ENCODE measurements at places on chromosomes 16 and 17.

- DNase-seq: peak; percentile 10
Observed at GRCh38 chr16:8963010-8963820, 491 bp downstream of the USP7 start.

DNA sequence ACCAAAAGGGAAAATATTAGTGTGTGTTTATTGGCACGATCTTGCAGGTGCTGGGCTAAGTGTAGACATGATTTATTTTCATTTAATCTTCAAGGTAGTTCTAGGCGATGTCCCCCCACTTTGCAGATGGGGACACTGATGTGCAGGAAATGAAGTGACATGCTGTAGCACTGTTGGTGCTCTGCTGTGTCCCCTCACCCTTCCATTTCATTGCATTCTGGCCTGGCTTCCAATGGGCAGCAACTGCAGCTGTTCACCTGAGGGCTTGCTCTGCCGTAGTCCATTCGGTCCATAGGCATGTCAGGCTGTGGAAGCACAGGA, 123.9 kb downstream of the PRKCB start:
- no peak for DNase-seq

- no peak for DNase-seq
Observed at GRCh38 chr16:67229906-67230808, 3.2 kb downstream of the TMEM208 start.

- DNase-seq: no peak
Observed at GRCh38 chr16:87448866-87449265, 44.0 kb downstream of the ZCCHC14 start.

- no peak for DNase-seq
Observed at GRCh38 chr17:73228748-73229236, 32.9 kb downstream of the CPSF4L start.

DNA sequence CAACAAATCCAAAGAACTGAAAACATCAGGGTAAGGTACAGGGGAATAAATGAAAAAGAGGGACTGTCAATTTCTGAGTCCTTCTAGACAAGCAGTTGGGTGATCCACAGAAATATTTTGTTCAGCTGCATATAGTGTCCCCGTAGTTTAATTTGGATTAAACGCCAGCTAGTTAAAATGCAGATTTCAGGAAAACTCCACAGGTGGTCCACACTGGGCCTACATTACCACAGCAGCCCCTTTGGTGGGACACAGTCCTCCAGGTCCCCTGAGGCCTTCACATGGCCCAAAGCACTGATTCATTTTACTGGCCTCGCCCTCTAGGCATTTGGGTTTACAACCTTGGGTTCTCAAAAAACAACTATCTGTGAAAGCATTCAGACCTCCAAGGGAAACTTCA, 4.6 kb downstream of the ARHGAP17 start:
- no peak for DNase-seq

DNA sequence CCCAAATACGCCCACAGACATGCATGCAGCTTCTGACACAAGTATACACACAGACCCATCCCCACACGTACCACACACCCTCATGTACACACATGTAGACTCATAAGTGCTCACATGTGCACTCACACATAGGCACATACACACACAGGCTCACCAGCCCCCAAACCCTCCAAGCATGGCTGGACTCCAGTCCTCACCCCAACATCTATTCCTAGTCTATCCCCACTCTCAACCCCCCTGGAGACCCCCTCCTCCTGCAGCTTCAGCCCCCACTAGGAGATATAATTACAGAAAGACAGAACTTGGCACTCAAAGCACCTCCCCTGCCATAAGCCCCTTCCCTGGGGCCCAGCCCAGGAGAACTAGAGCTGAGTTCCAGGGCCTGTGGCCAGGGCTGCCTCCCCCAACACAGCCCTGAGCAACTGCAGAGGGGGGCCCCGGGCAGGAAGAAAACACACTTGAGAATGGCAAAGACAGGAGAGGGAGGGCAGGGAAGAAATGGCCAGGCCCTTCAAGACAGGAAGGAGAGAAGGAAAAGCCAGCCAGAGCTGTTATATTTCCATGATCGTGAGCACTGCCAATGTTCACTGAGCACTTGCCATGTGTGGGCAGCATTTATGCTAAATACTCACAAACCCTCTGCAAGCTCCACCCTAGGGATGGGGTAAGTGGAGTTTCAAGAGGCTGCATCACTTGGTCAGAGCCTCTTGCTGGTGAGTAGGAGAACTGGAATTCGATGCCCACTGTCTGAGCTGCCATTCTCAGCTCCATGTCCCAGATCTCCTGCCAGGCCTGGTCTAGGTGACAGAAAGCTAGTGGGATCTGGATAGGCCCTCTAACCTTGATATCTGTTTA, 224.5 kb downstream of the ZNF423 start:
- DNase-seq: no peak

DNA sequence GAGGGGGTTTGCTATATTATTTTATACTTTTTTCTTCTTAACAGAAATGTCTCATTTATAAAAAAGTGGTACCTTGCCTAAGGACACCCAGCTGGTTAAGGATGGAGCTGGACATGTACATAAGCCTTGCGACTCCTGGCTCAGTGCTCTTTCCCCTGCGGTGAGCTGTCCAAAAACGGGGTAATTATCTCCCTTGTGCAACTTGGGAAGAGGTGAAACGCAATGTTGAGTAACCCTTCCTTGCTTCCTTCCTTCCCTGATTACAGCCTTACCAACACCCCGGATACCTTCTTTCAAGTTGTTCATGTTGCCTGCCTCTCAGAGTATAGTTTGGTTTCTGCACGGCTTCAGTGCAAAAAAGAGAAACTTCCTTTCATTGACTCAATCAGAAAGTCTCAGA, 94.1 kb upstream of the XYLT1 start:
- no peak for DNase-seq

DNA sequence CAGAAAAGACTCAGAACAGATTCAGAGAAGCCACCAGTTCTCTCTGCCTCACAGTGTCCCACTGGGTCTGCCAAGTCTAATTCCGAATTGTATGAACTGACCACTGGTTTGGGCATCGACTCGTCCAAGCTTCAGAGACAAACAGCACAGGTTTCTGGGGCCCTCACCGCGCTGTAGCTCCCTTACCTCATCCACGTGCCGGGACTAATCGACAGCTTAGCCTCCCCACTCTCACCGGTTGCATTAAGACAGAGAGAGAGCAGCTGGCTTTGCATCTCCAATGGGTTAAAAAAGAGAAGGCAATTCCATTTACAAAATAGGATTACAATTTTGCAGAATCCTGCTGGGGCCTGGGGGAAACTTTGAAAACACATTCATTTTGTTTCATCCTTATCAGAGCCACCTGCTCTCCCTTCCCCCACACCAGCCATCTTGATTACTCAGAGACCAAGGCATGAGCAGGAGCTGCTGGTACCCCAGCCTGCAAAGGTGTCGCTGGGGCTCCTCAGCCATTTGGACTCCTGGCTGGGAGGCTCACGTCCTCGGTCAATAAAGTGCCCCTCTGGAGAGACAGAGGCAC, 95.3 kb upstream of the RPL38 start:
- DNase-seq: no peak

DNA sequence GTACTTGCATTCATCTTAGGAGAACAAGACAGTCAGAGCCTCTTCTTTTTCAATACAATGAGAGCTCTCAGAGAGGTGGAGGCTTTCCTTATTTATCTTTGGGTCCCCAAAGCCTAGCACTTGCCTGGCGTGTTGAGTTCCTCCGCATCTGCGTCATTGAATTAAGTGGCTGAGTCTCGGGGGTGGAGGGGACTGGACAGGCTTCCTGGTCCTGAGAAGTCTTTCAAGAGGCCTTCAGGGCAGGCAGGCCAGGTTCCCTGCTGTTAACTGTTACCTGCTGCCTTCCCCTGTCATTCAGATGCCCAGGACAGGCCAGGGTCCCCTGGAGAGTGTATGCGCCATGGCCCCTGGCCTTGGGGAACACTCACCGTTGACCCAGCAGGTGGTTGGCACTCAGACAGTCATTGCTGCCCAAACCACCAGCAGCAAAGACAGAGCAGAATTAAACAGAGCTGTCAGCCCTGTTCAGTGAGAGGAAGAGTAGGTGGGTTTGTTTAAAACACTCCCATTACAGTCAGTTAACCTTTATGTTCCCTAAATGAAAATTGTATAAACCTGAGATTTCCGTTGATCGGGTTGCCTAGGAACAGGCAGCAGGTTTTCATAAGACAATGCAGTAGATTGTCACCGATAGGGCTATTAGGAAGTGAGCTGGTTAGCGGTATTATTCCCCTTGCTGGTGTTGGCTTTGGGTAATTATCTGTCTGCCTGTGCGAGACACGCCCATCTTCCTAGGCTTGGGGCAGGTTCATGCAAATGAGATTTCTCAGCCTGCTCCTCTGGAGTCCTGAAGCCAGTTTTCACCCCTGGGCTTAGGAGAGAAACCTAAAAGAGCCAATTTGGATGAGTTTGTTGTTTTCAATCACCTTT, 132.7 kb downstream of the CCDC182 start:
- DNase-seq: peak; percentile 60
